ENCODE measurements at places on chromosomes 6 and 20.

GRCh38 chr6:147382945-147383554 is 125.4 kb upstream of the SAMD5 start:
- DNase-seq: no peak

DNA sequence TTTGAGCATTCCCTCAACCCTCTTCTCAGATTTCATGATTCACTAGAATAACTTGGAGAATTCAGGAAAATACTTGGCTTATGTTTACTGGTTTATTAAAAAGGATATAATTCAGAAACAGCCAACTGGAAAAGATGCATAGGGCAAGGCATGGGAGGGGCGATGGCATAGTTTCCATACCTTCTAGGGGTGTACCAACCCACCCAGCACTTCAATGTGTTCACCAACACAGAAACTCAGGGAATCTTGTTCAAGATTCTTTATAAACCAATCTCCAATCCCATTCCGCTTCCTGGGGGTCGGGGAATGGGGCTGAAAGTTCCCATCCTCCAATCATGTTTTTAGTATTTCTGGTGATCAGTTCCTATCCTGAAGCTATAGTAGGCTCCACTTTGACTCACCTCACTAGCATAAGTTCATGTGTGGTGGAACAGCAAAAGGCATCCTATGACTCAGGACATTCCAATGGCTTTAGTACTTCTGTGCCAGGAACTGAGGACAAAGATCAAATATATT is 164.4 kb downstream of the SIM1 start:
- no peak for DNase-seq

DNA sequence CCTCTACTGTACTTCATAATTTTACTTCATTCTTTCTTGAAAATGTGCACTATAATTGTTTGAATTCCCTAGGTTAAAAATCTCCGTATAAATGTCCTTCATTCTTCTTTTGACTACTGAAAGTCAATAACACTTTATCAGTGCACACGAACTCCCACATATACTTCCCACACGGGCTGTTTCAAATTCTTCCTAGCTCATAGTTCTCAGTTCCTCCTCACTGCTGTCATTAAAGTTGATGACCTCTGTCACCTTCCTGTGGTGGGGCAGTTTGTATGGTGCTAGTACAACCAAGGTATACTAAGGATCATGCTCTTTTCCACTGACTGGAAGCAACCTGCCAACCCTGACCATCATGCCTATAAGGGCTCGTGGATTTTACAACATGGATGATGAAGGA is 40.0 kb upstream of the CD2AP start:
- no peak for DNase-seq

GRCh38 chr6:114087496-114087895 is 116.5 kb upstream of the HDAC2 start:
- no peak for DNase-seq

DNA sequence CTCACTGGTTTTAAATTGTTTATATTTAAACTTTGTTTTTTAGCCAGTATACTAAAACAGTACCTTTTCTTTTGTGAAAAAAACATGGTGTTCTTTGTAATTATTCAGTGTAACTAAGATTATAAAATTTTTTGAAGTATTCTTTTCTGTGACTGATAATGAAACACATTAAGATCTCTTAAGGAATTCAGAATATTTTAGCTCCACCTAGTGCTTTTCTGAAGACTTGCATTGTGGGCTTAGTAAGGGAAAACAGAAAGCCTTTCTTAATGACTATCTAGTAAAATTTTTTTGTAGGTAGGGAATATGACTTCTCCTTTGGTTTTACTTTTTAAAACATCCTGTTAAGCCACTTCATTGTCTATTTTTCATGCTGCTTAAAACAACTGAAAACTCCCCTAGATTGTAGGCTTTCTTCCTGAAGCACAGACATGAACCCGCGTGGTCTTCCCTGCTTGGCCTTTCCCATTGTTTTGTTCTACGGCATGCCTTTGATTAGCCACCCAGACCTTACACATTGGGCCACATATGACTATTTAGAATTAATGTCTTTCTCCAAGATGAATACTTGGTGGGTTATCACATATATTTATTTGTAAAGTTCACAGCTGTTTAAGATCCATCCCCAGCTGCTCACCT is 72.1 kb downstream of the AFDN start:
- no peak for DNase-seq

- no peak for DNase-seq
Observed at GRCh38 chr6:116102873-116103272, 2.2 kb downstream of the NT5DC1 start.

- peak; percentile 6 for DNase-seq
Observed at GRCh38 chr6:130872250-130873095, 45.3 kb downstream of the SMLR1 start.

DNA sequence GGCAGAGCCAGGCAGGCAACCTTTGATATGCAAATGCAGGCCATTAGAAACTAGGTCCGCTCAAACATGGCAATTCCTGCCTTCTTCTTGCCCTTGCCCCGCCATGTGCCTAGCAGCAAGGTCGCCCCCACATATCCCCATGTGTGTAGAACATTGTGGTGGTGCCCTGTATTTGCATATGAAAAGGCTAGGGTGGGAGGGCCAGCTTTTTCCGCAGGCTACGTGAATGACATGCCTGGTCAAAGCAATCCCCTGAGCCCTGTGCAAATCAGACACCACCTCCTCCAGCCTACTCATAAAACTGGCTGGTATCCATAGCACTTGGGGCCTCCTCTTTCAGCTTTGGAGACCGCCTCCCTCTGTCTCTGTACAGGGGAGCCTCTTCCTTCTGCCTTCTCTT is 31.6 kb downstream of the GSTA2 start:
- no peak for DNase-seq

GRCh38 chr6:121925534-121926255 is 473.8 kb upstream of the HSF2 start:
- no peak for DNase-seq

DNA sequence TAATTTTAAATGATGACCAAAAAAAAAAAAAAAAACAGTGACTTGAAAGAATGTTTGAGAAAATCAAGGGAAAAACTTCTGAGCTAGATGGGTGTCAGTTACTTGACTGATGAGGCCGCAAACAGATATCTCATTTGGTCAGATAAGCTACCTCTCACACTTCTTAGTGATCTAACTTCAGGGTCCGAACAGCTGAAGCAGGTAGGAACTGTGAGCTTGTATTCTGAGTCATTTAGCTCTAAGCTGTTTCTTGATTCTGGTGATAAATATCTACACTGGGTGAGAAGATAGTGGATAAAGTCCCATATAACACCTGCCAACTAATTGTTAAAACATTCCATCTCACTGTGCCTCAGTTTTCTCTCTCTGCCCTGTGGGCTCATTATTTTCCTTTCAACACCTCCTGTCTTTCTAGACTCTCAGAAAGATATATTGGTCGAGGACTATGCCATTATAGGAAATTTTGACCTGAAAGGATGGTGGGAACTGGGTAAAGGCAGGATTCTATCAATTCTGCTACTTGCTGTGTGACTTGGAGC is 7.7 kb downstream of the KIF3B start:
- no peak for DNase-seq

DNA sequence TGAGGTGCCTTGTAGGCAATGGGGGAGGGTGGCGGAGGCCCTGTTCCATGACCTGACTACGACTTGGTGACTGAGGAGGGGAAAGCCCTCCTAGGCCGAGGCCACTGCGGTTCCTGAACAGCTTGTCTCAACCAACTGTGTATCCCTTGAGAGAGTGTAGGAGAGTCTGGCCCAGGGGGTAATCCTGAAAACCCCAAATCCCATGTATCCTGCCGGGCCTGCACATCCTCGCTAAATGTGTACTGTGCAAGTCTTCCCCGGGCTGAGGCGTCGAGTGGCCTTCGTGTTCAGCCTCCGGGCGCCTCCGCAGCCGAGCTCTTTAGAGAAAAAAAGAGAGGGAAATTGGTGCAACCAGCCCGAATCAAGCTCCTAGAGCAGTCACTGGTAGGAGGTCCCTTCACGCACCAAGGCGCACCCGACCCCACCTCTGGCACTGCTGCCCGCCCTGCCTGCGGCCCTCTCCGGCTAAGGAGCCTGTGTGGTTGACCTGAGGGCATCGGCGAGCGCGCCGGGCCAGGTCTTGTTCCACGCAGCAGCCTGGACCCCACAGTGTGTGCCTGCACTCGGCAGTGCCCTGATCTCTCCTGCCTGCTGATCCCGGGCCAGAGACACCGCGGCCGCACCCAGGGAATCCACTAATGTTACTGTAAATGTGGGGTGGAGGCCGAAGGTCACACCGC is 7.3 kb downstream of the SIM1 start:
- DNase-seq: no peak

- DNase-seq: no peak
Observed at GRCh38 chr6:780706-781105, 87.8 kb upstream of the EXOC2 start.

DNA sequence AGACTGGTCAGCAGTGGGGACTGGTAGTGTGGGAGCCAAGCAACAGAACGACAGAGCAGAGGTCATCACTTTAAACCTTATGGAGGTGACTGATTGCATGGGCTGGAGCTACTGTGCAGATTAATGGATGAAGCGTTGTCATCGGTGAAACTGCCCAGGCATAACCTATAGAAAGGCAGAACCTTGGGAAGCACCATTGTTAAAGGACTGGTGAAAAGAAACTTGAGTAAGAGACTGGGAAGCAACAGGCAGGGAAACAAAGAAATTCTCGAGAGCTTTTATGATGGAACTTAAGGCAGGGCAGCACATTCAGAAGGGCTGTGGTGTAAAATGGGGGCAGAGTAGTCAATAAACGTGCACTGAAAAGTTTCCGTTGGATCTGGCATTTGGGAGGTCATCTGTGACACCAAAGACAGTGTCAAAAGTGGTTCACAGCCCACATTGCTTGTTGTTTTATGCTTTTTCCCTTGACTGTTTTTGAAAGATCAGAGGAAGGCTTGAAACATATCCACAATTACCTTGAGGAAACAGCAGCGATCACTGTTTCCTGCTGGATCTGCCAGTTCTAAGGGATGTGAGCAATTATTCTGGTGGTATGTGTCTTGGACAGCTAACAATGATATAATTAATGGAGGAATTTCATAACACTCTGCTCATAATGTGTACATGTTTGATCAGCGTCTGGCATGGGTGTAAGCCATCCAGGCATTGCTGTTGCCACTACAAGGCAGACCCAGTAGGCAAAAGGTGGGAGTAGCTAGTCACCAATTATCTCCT is 62.7 kb downstream of the LRRC1 start:
- no peak for DNase-seq

DNA sequence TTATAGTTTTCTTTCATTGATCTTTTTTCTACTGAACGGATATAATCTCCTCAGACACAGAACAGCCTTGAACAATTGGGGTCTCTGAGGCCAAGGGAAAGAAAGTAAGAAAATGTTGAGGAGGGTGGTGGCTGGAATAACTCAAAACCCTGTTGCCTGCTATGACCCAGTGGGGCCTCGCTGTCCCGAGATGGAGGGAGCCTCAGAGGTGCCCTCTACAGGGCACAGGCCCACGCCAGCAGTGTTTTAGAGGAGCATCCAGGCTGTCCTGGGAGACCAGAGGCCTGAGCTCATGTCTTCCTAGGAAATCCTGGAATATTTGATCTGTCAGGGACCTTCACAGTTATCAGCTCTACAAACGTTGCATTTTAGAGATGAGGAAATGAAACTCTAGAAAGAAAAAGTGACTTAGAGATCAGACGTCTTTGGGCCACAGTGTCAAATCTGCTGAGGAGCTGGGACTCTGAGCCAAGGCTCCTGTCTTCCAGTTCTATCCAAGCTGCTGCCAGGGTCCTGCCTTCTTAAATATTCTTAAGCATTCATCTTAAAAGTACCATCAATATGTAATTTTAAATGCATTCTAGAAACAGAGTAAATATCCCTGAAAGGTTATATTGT is 26.3 kb downstream of the ALDH5A1 start:
- DNase-seq: no peak

GRCh38 chr6:113596387-113597230 is 260.5 kb upstream of the MARCKS start:
- peak; percentile 38 for DNase-seq

DNA sequence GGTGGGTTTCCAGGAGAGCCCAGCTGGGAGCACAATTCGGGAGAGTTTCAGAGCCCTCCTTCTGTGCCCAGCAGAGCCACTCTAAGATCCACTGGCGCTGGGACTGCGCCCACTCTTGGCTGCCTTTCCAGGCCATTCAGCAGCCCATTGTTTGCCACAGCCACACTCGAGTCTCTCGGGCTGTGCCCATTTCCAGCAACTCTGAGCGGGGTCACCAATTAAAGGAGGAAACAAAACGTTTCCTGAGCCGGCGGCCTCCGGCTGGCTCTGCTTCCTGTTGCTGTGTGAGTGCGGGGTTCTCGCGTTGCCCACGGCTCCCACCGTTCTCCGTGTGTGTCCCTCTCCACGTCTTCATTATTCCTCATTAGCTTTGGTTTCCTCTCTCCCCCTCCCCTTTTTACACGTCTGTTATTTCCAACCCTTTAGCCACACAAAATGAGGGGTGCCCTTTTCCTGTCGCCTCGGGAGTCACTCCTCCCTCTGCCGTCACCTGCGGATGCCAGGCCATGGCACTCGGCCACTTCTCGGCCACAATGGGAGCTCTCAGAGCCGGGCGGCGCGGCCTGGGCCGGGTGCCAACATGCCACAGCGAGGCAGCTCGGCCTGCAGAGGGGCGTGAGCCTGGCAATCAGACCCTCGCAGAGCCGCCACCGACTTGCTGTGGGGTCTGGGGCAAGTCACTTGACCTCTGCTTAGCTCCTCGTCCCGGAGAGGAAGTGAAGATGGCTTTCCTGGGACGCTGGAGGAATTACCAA is 94.3 kb upstream of the NKX2-2 start:
- no peak for DNase-seq

- DNase-seq: no peak
Observed at GRCh38 chr6:34663371-34663770, 33.2 kb downstream of the ILRUN start.

DNA sequence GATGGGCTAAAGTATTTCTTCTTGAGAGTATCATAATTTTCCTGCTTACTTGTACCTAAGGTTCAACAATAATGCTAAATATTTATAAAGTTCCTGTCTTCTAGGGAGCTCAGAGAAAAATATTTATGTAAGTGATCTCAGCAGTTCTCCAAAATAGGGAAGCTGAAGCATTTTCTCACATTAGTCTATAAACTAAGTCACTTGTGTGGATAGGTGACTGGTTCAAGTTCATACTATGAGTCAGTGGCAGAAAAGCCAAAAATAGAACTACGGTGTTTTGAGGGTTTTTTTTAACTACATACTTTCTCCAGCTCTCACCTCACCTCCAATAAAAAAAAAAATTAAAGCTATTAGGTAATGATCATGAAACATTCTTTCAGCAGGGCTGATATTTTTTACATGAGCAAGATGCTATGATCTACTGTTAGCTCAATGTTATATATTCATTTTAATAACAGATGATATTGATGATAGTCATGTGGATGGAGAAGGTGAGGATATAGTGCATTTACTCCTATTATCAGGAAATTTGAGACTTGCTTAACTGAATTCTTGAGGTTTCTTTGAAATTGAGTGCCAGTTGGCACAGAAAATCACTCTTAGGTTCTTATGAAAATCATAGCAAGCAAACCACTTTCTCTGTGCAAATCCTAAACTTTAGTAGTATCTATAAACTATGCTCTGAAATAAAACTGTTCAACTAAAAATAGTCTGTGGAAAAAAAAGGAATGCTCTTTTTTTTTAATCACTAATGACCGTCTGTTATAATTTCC is 4.1 kb upstream of the MOXD1 start:
- no peak for DNase-seq
